ENCODE measurements at places on chromosomes 13 and 19. TPM values are rescaled to one million over a fixed set of nuclear protein-coding genes. Genes with fewer than 3 reads are reported as not detected.

Gene BEST2
- total RNA-seq: not detected

Gene PLEKHJ1
- 72.7 TPM for total RNA-seq

Gene ZNF154
- 0.13 TPM for total RNA-seq

Gene CBLC
- total RNA-seq: 0.13 TPM

Gene SERPINE3
- not detected for total RNA-seq

Gene MTUS2
- total RNA-seq: not detected

Gene KIR2DL1
- not detected for total RNA-seq

Gene MATK
- total RNA-seq: 0.64 TPM

Gene ATP8B3
- 0.90 TPM for total RNA-seq

Gene ZBTB32
- total RNA-seq: not detected

Gene B3GNT3
- under 0.01 TPM for total RNA-seq

Gene AMER2
- total RNA-seq: not detected

Gene LILRB5
- total RNA-seq: not detected

Gene UCHL3
- total RNA-seq: 44.8 TPM

Gene GJA3
- under 0.01 TPM for total RNA-seq

Gene SMIM17
- 0.26 TPM for total RNA-seq

Gene CALR3
- not detected for total RNA-seq

Gene VSTM2B
- total RNA-seq: not detected

Gene LSR
- total RNA-seq: 0.25 TPM

Gene APLP1
- 1.8 TPM for total RNA-seq

Gene SYCN
- not detected for total RNA-seq

Gene ACP7
- not detected for total RNA-seq

Gene ACER1
- total RNA-seq: not detected

Gene GAS6
- total RNA-seq: 126 TPM

Gene ADGRE3
- not detected for total RNA-seq

Gene HPN
- total RNA-seq: not detected

Gene KLK4
- total RNA-seq: not detected

Gene PSG4
- 2.3 TPM for total RNA-seq

Gene ISOC2
- 75.9 TPM for total RNA-seq

Gene MEIOSIN
- not detected for total RNA-seq

Gene IGFL3
- total RNA-seq: not detected

Gene ZNF441
- 8.0 TPM for total RNA-seq

Gene ZNF526
- total RNA-seq: 4.9 TPM

Gene PODNL1
- 0.25 TPM for total RNA-seq

Gene APC2
- under 0.01 TPM for total RNA-seq

Gene WDR87
- not detected for total RNA-seq

Gene FAM98C
- 4.6 TPM for total RNA-seq

Gene KLK14
- total RNA-seq: not detected

Gene CACNG6
- 0.38 TPM for total RNA-seq

Gene FCAR
- not detected for total RNA-seq

Gene ONECUT3
- total RNA-seq: not detected

Gene TICAM1
- total RNA-seq: 2.3 TPM

Gene C19orf44
- total RNA-seq: 1.5 TPM

Gene HSPB6
- 0.25 TPM for total RNA-seq

Gene WDR62
- total RNA-seq: 2.7 TPM

Gene CGB5
- total RNA-seq: not detected

Gene TMIGD2
- total RNA-seq: not detected

Gene RAB20
- 0.77 TPM for total RNA-seq

Gene LGALS14
- total RNA-seq: not detected

Gene PRODH2
- not detected for total RNA-seq

Gene SIGLEC9
- 0.26 TPM for total RNA-seq

Gene ANKRD10
- 50.6 TPM for total RNA-seq

Gene ZIK1
- 7.7 TPM for total RNA-seq

Gene CRX
- not detected for total RNA-seq

Gene DDX49
- total RNA-seq: 43.9 TPM

Gene LPAR2
- total RNA-seq: 1.0 TPM

Gene HCST
- 0.38 TPM for total RNA-seq
